Lower leg skin (tissue), 4 donors: ENCODE measurements at places on chromosomes 5 and 9.

- peak; percentile 24 for DNase-seq
Measured at GRCh38 chr9:108994695-108995094, 18.6 kb downstream of the CTNNAL1 start.

DNA sequence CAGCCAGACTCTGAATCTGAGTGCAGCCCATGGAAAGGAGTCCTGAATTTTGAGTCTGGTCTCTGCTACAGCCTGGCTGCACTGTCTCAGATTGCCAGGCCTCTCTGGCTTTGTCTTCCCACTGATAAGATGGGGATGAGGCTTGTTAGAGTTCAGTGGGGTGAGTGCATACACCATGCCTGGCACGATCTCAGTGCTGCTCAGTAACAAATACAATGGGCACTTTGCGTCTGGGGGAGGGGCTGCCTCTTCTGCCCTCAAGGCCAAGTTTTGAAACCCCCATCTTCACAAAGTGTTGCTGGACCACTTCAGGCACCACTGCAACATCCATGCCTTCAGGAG is 49.0 kb downstream of the PPARGC1B start:
- DNase-seq = no peak

DNA sequence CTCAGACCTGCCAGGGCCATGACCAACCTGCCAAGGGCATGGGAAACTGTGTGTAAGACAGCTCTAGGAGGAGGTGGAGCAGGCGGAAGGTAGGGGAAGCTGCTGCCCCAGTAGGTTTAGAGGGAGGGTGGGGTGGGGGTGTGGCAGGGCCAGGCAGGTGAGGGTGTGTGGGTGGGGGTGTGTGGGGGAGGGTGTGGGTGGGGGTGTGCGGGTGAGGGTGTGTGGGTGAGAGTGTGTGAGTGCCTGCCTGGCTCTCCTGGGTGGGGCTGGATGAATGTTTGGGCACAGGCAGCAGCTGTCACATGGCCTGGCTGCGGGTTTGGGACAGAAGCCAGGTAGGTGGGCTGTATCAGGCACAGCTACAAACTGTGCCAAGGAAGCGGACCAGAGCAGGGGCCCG is 8.8 kb upstream of the N4BP3 start:
- no peak for DNase-seq

GRCh38 chr5:127960270-127960691 is 123.3 kb upstream of the SLC12A2 start:
- no peak for DNase-seq

GRCh38 chr5:91383956-91384300 is 811 bp upstream of the ARRDC3 start:
- DNase-seq = no peak

DNA sequence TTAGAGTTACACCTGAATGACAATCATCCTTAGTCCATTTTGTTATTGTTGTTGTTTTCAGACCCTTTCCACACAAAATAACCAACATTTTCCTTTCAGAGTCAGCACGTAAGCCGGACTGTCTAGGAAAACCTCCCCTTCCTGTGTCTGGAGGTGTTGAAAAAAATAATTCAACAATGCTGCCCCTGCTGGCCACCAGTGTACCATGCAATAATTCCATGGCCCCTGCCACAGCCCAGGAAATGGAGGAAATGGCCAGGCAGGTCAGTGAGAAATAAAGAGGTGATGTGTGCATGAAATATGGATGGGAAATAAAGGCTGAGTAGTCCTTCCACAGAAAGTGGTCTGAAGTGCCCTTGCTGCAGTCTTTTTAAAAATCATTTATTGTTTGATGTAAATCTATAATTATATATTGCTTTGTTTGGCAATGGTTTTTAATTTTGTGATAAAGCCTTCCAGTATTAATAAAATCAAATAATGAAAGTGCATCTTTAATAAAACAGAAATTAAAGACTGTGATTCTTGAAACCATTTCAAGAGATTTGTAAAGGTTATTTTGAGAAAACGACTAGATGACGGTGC is 152.8 kb upstream of the PAPPA start:
- no peak for DNase-seq

DNA sequence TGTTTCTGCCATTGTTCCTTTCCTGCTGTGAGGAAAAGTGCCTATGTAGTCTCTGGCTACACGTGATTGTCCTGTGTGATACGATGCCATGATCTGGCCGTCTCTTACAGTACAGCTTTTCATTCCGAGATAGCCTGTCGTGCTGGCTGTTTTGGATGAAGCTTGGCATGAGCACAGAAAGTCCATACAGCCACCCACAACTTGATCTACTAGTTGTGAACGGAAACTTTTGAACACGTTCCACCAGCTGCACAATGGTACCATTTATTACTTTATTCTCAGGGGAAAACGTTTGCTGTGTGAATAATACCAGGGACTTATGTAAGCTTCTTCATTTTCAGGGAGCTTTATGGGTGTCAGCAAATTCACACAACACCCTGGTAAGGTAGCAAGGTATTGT is 217.6 kb upstream of the ANKRD55 start:
- no peak for DNase-seq

- no peak for DNase-seq
Measured at GRCh38 chr5:73564018-73564417, 1.4 kb downstream of the ANKRA2 start.

DNA sequence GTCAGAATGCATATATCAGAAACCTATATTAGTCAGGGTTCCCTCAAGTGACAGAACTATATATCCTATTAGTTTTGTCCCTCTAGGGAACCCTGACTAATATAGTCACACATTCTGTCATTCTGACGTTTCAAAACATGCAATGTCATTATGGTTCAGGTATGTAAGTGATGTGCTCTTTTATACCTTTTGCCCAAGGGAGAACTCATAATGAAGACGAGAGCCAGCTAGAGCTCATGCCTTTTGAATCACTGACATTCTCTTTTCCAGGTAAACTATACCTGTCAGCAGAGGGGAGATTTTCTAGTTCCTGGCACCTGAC is 576.7 kb downstream of the LRRC70 start:
- no peak for DNase-seq
